Skin of body (tissue), 3 donors: ENCODE measurements at places on chromosomes 2 and 18. TPM values are rescaled to one million over a fixed set of nuclear protein-coding genes. Genes with fewer than 3 reads are reported as not detected.
A peak's percentile ranks its signal among the peaks of the same experiment; 100 is the strongest.

FMNL2 gene
- 43.7 TPM for total RNA-seq

TCF7L1 gene
- 8.0 TPM for total RNA-seq

CUL3 gene
- total RNA-seq, result 90.3 TPM

GRCh38 chr18:23356915-23357601 is 96.0 kb upstream of the RIOK3 start:
- peak; percentile 86 for DNase-seq

DNA sequence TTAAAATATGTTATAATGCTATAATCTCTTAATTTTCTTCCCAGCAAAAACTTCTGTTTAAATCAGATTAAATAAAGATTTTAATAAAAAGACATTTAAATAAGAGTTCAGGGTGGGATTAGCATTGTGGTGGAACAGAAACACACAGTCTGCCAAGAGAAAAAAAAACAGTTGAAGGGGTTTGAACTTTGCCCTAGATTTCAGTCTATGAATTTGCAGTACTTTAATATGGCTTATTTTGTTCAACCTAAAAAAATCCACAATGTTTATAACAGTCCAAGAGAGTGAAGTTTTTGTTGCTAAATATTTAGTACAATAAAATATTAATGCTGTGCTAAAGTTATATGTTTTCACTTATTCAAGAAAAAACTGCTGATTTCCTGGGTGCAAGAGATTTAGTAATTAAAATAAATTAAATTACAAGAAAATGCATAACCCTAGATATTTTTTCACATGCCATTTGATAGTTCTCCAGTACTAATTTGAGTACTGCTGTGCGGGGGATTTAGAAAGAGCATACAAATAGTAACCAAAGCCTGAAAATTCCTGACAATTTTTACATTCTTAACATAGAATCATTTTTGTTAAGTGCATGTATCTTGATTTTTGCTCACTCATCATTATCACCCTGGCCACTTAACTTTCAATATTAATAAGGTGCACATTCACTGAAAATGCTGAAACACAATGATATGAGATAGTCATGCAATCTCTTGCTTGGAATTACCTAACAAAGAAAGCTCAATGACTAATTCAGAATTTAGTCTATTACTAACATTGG is 52.6 kb downstream of the SLC40A1 start:
- DNase-seq, result no peak

GRCh38 chr2:56199492-56199891 is 15.7 kb downstream of the CCDC85A start:
- no peak for DNase-seq

DNA sequence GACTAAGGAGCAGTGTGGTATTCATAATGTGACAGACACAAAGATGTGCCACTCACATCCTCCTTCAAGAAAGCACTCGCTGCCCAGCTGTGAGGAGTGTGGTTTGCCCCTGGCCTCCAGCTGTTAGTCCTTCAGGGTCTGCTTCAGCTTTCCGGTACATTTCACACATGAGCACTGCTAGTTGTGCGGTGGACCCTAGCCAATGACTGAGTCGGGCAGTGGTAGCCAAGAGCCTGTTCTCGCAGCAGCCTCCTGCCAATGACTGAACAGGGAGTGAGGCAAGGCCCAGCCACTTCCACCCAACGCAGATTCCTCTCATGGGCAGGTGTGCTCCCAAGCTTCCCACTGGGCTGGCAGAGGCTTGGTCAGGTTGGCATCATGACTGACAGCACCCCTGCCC is 254.3 kb downstream of the RBM43 start:
- DNase-seq, result no peak
